ENCODE measurements at places on chromosomes 2 and 18.

- DNase-seq, result no peak
Measured at GRCh38 chr2:177298191-177298590, 33.7 kb upstream of the NFE2L2 start.

DNA sequence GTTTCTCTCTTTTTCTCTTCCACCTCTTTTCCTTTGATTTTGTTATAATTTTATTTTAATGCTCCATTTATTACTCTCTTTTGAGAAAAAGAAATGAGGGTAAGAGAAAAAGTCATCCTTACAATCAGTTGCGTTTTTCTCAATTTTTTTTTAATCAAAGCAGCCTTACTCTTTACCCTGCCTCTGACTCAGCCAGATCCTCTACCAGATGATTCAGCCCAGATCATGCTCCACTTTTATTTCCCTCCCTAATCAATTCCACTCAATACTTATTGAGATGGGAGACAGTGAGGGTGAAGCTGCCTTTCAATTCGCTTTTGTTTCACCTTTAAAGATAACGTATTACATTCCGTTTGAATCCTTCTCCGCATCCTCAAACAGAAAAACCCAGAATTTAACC, 337.9 kb downstream of the SATB2 start:
- no peak for DNase-seq

- no peak for DNase-seq
Measured at GRCh38 chr2:234754126-234754525, 197.7 kb upstream of the SH3BP4 start.

GRCh38 chr2:181104512-181105115, 124.2 kb downstream of the UBE2E3 start:
- DNase-seq, result peak; percentile 79
